ENCODE measurements at places on chromosomes 11 and 22.

DNA sequence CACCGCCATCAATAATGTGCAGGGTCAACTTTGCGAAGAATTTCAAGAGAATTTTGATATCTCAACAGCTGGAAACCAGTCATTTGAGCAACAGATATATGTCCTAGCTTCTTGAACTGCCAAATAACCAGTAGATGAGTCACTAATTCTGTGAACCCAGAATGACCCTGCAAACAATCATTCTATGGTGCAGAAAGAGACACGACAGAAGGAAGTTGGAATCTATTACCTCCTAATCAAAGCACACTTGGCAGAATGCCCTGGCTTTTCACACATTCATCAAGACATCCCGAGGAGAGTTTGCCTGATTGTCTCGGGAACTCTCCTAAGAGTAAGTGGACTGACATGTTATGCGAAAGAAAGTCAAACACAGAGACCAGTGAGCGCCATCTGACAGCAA lies 621.1 kb downstream of the OPCML start:
- DNase-seq: no peak

DNA sequence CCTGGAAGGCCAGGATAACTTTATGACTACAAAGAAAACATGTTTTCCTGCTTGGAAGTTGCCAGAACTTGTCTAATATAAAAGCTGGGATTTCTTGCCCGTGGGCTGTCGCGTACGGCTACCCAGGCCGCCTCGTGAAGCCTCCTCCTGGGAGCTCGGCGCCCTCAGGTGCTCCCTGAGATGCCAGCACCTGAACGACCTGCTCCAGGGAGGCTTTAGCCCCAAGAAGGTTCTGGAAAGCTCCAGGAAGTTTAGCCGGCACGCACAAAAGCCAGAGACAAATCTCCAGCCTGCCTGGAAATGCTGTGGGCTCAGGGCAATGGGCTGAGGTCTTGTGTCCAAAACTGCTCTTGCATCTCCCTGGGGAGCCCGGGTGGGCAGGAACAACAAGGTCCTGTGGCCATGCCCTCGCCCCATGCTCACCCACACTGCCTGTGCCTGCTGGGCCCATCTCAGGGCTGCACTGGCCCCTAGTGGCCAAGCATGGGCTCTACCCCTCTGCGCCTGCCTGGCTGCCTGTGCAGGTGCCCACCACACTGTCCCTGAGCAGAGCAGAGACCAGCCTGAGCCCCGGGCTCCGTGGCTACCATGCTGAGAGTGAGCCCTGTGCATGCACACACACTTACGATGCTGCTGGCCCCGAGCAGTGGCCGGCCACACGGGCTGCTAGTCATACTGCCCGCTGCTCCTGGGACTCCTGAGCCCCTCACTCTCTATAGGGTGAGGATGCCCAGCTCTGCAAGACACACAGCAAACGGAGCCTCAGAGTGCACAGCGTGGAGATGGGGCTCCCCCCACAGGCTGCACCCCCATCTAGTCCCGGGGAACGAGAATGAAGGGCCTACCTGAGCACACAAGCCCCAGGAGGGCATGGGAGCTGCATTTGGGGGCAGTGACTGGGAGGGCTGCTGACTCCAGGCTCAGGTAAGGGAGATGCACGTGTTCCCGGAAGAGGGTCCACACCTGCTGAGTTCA lies 4.9 kb upstream of the CELSR1 start:
- no peak for DNase-seq

GRCh38 chr11:17604915-17605233 lies 57.8 kb downstream of the OTOG start:
- DNase-seq: no peak

DNA sequence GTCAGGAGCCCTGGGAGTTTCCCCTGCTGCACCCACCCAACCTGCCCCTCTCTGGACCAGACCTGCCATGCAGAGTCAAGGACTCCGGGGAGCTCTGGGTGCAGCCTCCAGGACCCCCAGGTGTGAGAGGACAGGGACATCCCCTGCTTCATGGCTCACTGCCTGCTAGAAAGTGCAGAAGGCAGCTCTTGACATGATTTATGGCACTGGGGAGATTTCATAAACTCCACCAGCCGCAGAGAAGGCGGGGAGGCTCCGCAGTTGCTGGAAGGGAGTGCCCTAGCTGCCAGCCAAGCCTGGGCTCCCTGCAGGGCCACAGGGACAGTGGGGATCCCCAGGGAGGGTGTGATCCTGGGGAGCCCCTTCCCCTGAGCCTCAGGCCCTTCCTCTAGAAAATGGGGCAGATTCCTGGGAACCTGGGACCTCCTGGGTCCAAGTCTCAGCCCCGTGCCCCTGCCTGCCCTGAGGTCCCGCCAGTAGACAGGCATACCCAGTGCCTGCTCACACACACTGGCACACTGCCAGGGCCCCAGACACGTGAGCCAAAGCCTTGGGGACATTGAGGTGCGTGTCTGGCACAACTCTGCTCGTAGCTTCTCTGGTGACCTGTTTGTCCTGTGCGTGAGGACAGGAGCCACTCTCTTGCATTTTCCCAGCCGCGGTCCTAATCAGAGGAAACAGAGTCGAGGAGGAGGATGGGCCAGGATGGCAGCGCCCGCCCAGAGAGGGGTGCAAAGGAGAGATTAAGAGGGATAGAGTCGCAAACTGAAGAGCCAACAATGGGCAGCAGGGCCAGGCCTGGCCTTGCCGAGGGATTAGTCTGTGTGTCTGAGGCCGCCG lies 13.8 kb downstream of the CABP7 start:
- no peak for DNase-seq

DNA sequence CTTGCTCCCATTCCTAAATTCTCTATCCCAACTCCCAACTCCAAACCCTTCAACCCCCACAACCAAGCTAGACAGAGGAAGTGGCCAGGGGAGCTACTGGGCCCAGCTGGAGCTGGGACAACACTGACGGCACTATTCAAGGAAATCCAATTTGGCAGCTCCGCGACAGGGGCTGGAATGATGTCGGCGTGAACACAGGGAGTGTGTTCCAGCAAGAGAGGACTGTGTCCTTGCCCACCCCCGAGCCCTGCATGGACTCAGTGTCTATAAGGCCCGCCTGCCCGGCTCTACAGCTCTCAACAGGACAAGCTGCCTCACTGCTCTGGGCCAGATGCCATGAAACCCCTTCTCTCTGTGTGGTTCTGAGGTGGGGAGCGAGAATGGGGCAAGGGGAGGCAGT lies 11.3 kb downstream of the PCSK7 start:
- DNase-seq: no peak

- no peak for DNase-seq
These were observed 375 bp downstream of the BSCL2 start for GRCh38 chr11:62706850-62707247.

DNA sequence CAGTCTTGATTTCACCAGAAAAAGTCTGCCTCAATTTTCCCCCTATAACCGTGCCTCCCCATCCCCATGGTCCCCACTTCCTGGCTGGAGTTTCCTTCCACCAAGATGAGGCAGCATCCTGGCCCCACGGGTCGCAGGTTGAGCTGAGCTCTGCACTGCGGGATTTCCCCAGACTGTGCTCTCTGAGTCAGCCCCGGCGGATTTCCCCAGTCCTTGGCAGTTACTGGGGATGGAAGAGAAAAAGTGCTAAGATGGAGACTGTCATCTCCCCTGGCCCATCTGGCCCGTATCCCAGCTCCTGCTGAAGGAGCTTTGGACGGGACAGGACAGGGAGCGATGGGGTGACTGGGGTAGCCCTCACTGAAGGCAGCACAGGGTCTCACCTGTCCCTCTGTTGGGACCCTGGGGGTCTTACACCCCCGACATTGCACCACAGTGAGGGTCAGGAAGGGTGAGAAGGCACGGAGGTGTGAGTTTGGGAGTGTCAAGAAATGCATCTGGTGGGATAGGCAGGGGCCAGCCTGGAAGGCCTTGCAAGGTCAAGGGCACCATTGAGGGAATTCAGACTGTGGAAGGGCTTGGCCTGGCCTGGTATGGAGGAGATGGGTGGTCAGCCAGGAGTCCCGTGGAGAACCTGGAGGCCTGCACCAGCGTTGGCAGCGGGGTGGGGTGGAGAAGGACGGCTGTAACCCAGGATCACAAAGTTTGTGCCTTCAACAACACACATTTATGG lies 36.5 kb downstream of the NADSYN1 start:
- no peak for DNase-seq

All from iPS DF 6.9 (cell line).